ENCODE measurements at places on chromosomes 7 and 10. TPM values are rescaled to one million over a fixed set of nuclear protein-coding genes. Genes with fewer than 3 reads are reported as not detected.
A peak's percentile ranks its signal among the peaks of the same experiment; 100 is the strongest.

The BBIP1 gene
- 13.9 TPM for polyA plus RNA-seq

The NPSR1 gene
- polyA plus RNA-seq, result not detected

The GBX1 gene
- polyA plus RNA-seq, result not detected

The ABCB1 gene
- 0.23 TPM for polyA plus RNA-seq

The EN2 gene
- 0.09 TPM for polyA plus RNA-seq

The YKT6 gene
- 192 TPM for polyA plus RNA-seq

The SLC25A40 gene
- 4.6 TPM for polyA plus RNA-seq

DNA sequence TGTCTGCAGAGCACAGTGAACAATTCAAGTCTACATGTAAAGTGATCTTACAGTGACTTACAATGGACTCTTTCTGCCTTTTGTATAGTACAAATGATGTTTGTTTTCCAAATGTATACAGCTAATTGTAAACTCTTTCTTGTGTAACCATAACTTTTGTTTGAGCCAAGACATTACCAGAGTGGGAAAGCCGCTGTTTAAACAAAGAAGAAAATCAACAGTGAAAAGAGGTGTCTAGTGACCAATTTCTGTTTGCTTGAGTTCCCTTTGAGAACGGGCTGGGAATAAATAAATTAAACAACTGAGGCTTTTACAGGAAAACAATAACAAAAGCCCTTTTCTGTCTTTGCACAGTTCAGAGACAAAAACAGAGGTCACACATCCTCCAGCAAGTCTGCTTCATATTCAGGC is 1163.4 kb downstream of the CNTNAP2 start:
- H3K36me3 ChIP-seq, result no peaks in the 10 kb centered on the region
- no peak overlapping the region for H3K4me3 ChIP-seq

GRCh38 chr7:67019562-67020390 is 23.1 kb downstream of the TYW1 start:
- no peaks in the 10 kb centered on the region for H3K36me3 ChIP-seq
- no peak for DNase-seq
- H3K27ac ChIP-seq, result peak overlapping the region; percentile 18
- no peaks in the 10 kb centered on the region for H3K27me3 ChIP-seq

- peaks cover 56% of the 10 kb centered on the region for H3K27me3 ChIP-seq
- H3K4me1 ChIP-seq, result no peaks in the 10 kb centered on the region
- no peak overlapping the region for H3K4me3 ChIP-seq
- H3K27ac ChIP-seq, result no peak overlapping the region
- H3K36me3 ChIP-seq, result no peaks in the 10 kb centered on the region
These were observed 59.6 kb downstream of the NEURL1 start for GRCh38 chr10:103552856-103553742.

DNA sequence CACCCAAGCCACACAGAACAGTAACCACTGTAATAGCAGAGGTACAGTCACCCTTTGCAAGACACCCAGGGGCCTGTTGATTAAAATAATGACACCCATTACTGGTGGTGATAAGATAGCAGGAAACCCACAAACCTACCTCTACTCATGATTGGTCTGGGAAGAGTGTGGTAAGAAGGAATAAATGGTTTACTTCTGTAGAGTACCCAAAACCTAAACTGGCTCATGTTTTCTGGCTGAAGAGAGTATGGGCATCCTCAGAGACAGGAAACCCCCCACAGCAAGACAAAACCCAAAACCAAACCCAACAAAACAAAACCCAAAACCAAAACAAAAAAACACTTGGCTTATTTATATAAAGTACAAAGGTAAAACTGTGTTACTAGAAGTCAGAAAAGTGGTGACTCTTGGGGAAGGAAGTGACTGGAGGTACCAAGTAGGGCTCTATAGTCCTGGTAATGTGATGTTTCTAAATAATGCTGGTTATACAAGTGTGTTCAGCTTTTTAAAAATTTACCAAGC is 15.5 kb upstream of the DNAJB12 start:
- H3K27me3 ChIP-seq, result no peaks in the 10 kb centered on the region
- no peaks in the 10 kb centered on the region for H3K4me1 ChIP-seq
- H3K4me3 ChIP-seq, result no peak overlapping the region
- peaks cover 5% of the 10 kb centered on the region for H3K36me3 ChIP-seq
- no peak for DNase-seq

DNA sequence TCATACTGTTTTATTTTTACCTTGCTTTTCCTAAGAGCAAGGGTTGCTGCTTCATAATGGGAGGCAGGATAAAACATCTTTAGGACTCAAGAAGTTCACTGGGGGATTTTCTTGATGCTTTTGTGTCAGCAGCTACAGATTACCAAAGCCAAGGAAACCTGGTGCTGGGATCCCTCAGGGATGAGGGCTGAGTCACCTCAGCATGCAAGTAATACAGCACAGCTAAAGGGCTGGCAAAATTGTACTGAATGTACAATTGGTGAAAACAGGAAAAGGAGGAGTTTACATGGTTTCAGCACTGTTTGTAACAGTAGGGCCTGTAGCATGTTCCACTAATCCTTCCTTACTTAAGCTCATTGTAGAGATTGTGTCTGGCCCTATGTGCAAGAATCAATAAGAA is 1056.8 kb downstream of the SORCS1 start:
- DNase-seq, result no peak
- no peaks in the 10 kb centered on the region for H3K4me1 ChIP-seq
- no peak overlapping the region for H3K4me3 ChIP-seq
- no peaks in the 10 kb centered on the region for H3K36me3 ChIP-seq
- no peak overlapping the region for H3K27ac ChIP-seq
- no peaks in the 10 kb centered on the region for H3K27me3 ChIP-seq

DNA sequence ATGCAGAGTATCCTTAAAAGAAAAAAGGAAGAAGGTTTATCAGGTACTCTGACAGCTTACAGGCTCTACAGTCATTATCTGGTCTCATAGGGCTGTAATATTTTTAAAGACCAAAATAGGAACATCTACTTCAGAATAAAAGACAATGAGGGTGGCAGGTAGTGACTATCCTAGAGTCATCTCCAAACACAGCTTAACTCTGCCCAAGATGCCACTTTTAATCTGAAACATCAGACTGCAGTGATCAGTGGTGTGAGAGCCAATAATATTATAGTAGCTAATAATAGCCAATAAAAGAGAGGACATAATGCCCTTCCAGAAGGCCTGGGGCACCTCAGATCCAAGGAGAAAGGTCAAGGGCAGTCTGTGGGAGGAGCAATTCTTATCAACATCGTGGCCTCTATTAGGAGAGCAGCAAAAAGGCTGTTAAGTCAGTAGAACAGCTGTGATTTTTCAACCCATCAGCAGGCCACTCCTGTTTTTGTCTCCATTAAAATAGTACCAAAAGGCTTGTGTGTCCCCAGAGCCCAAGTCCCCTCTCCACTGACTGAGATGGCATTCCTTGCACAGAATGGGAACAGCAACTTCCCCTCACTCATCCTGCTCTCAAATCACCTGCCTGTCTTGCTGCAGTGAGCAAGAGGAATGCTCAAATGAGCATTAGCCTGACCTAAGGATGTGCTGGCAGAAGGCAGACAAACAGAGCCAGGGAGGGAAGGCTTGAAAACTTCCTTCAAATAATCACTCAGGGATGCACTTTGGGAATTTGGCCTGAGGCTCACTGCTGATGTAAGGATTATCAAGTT is 20.7 kb upstream of the SPOCK2 start:
- H3K27me3 ChIP-seq, result no peaks in the 10 kb centered on the region
- H3K27ac ChIP-seq, result no peak overlapping the region
- H3K4me1 ChIP-seq, result peaks cover 29% of the 10 kb centered on the region

GRCh38 chr7:69630292-69630691 is 32.0 kb downstream of the AUTS2 start:
- peaks cover 3% of the 10 kb centered on the region for H3K27me3 ChIP-seq
- no peak for DNase-seq
- H3K27ac ChIP-seq, result no peak overlapping the region
- H3K4me1 ChIP-seq, result no peaks in the 10 kb centered on the region

GRCh38 chr7:34062341-34062740 is 157.0 kb downstream of the BMPER start:
- no peak for DNase-seq
- peaks cover 51% of the 10 kb centered on the region for H3K4me1 ChIP-seq
- H3K36me3 ChIP-seq, result no peaks in the 10 kb centered on the region
- H3K27ac ChIP-seq, result no peak overlapping the region
- no peaks in the 10 kb centered on the region for H3K27me3 ChIP-seq

GRCh38 chr7:94396037-94396431 is 1.3 kb downstream of the COL1A2 start:
- peaks cover 9% of the 10 kb centered on the region for H3K4me1 ChIP-seq
- no peak overlapping the region for H3K27ac ChIP-seq
- H3K27me3 ChIP-seq, result peaks cover 9% of the 10 kb centered on the region
- DNase-seq, result no peak

DNA sequence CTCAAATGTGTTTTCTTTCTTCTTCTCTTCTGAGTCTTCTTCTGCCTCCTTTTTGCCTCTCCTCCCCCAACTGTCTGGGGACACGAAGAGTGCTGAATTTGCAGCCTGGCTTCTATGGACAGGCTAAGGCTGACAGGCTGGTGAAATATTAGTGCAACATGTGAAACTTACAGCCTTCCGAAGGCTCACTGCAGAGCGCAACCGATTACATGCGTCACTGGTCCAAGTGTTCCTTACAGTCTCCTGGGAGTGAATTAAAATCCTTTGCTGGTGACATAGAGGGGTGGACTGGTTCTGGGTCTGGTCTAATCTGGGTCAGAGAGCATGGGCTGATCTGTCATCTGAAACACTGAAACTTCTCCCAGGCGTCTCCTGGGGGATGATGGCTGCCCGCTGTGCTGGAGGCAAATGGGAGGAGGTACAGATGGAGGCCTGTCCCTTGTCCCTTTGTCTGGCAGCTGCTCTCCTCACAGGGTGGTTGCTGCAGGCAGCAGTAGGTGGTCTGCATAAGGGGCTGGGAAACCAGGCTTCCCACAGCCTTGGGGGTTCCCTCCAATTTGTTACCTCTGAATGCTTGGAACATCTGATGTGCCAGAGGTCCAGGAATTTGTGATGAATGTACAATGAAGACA is 143.8 kb upstream of the BMPER start:
- no peaks in the 10 kb centered on the region for H3K36me3 ChIP-seq
- no peak for DNase-seq
- H3K27me3 ChIP-seq, result no peaks in the 10 kb centered on the region
- no peaks in the 10 kb centered on the region for H3K4me1 ChIP-seq

GRCh38 chr10:43403911-43404703 is 4.9 kb downstream of the HNRNPF start:
- no peaks in the 10 kb centered on the region for H3K27me3 ChIP-seq
- H3K36me3 ChIP-seq, result peaks cover 19% of the 10 kb centered on the region
- no peak for DNase-seq
- peak overlapping the region; percentile 17 for H3K27ac ChIP-seq

GRCh38 chr10:58641095-58641531 is 128.4 kb downstream of the BICC1 start:
- no peaks in the 10 kb centered on the region for H3K36me3 ChIP-seq
- DNase-seq, result no peak
- H3K27me3 ChIP-seq, result no peaks in the 10 kb centered on the region
- no peak overlapping the region for H3K4me3 ChIP-seq
- peak overlapping the region; percentile 36 for H3K27ac ChIP-seq
- H3K4me1 ChIP-seq, result peaks cover 12% of the 10 kb centered on the region

- DNase-seq, result no peak
- peaks cover 3% of the 10 kb centered on the region for H3K4me1 ChIP-seq
- H3K36me3 ChIP-seq, result no peaks in the 10 kb centered on the region
These were observed 975 bp downstream of the GLCCI1 start for GRCh38 chr7:7969306-7970236.

GRCh38 chr7:128934361-128935341 is 3.1 kb upstream of the IRF5 start:
- no peak for DNase-seq
- no peak overlapping the region for H3K27ac ChIP-seq
- no peak overlapping the region for H3K4me3 ChIP-seq
- no peaks in the 10 kb centered on the region for H3K36me3 ChIP-seq
- H3K4me1 ChIP-seq, result no peaks in the 10 kb centered on the region

- no peaks in the 10 kb centered on the region for H3K27me3 ChIP-seq
- no peaks in the 10 kb centered on the region for H3K36me3 ChIP-seq
- H3K4me3 ChIP-seq, result no peak overlapping the region
- DNase-seq, result no peak
- no peak overlapping the region for H3K27ac ChIP-seq
These were observed 330.1 kb downstream of the ADARB2 start for GRCh38 chr10:1406967-1407945.

- H3K27ac ChIP-seq, result no peak overlapping the region
- no peak for DNase-seq
- no peak overlapping the region for H3K4me3 ChIP-seq
- peaks cover 7% of the 10 kb centered on the region for H3K36me3 ChIP-seq
These were observed 9.4 kb downstream of the STRIP2 start for GRCh38 chr7:129443612-129444011.

DNA sequence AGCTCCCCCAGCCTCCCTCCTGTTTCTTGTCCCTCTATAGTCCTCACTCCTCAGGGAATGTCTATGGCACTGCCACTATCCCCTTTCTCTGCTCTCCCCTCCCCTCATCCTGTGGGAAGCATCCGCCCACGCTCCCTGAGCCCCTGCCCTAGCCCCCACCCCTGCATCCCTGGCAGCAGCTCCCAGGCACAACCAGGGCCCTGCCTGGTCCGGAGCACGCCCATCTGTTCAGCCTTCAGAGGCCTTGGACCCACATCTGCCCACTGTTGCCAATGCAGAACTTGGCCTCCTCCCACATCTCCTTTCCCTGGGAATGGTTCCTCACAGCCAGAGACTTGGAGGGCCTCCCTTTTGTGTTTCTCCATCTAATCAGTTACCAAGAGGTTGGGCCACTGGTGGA is 20.4 kb upstream of the TBRG4 start:
- H3K27me3 ChIP-seq, result peaks cover 5% of the 10 kb centered on the region
- no peak overlapping the region for H3K27ac ChIP-seq
- no peak overlapping the region for H3K4me3 ChIP-seq

DNA sequence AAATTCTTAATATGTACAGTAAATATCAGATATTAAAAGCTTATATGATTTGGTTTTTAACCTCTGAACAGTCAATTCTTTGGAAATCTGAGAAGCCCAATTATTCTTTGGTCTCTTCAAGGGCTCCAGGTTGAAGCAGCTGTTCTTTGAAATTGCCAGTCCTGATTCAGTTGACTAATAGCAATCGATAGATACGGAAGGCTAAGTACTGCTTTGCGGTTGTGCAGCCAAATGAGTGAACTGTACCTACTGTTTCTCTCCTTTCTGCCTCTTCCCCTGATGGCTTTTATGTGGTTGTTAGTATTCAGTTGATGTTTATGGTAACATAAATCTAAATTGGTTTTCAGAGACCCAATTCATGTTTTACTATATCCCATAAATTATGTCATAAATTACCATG is 103.1 kb upstream of the RPA3 start:
- H3K27me3 ChIP-seq, result no peaks in the 10 kb centered on the region
- H3K27ac ChIP-seq, result no peak overlapping the region

Measured in keratinocyte (primary cell).